ENCODE measurements at places on chromosomes 2 and 18.

DNA sequence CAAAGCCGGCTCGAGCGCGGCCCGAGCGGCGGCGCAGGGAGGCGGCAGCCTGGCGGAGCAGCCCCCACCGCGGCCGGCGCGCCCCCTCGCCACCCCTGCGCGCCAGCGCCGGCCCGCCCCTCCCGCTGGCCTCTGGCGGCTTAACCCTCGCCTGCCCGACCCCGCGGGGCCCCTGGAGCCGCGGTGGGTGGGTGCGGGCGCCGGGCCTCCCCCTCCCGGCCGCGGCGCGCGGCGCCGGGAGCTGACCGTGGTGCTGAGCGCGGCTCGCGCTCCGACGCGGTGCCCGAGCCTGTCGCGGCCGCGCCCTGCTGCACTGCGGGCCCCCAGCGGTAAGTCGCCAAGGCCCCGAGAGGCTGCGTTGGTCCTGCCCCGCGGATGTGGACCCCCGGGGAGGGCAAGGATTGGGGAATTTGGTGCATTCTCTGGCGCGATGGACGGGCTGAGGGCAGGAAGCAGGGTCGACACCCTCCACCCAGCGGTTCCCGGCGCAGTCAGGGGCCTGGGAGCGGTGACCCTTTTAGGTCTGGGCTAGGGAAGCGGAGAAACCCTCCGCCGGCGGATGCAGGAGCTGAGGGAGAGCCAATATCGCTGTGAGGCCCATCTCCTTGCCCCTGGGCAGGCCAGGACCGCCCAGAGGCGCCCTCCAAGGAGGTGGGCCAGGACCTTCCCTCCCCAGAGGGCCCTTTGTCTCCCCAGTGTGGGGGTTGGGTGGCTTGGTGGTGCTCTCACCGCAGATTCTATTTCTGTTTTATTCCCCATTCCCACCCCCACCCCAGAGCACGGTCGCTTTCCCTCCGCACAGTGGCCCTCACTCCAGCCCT lies 923 bp downstream of the AMER3 start:
- no peak for DNase-seq

GRCh38 chr2:231883468-231883881 lies 42.7 kb downstream of the NPPC start:
- DNase-seq, result no peak

DNA sequence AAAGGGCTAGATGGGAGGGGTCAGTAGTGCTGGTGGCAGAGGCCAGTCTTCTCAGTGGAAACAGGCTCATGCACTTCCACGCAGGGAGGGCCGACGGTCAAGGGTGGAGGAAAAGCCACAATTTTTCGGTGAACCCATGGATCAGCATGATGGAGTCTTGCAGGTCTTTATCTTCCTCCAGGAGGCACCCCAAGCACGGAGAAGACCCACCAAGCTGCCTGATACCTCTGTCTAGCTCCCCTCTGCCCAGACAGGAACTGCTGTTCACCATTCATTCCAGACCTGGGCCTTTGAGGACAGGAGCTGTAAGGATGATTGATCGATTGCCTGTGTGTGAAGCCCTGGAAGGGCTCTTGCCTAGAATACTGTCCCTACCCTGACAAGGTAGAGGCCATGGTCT lies 2.8 kb upstream of the LRRFIP1 start:
- no peak for DNase-seq

DNA sequence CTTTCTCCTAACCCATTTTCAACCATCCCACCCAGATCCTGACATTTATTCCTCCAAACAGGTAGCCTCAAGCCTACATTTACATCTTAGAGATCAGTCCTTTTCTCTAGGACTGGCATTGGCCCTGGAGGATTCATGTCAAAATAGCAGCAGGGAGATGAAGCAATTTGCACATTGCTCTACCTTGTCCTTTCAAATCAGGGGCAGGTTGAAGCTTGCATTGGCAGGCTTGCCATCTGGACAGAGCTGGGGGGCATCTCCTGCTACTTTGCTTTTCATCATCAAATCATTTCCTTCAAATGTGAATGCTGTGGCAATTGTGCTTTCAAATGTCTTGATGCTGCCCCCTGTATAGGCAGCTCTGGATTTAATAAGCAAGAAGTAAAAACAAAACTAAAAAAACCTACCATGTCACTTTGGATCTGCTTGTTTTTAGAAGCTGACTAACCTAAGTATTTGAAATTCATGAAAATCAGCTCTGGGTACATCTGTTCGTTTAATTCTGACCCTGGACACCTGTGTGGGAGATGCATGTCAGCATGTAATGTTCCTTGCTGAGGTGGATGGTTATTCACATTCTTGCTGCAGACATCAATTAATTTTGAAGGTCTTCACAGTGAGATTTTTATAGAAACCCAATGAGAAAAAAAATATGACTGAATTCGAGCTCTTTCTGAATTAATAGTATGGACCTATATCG lies 47.9 kb downstream of the KIF5C start:
- no peak for DNase-seq

DNA sequence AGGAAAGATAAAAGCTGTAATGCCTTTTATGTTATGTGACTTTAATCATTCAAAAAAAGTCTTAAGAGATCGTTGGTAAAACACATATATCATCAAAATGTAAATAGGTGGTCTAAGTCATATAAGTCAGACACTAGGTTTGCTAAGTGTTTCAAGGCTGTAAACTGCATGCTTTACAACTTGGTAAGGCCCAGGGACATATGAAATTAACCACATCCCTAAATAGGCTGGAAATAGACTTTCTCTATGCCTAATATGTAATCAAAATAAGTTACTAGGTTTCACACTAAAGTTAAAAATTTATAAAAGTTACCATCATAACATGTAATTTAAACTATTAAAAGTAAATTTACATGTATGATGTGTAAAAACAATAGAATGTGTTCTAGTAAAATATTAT lies 946.3 kb upstream of the LRATD1 start:
- no peak for DNase-seq

- no peak for DNase-seq
Measured at GRCh38 chr18:21386523-21387240, 144.7 kb downstream of the GREB1L start.

GRCh38 chr2:219844401-219845091 lies 217.1 kb downstream of the SLC4A3 start:
- no peak for DNase-seq

- DNase-seq, result no peak
Measured at GRCh38 chr2:37569986-37570679, 101.3 kb downstream of the CDC42EP3 start.

GRCh38 chr2:232659359-232659758 lies 26.0 kb downstream of the EFHD1 start:
- no peak for DNase-seq

DNA sequence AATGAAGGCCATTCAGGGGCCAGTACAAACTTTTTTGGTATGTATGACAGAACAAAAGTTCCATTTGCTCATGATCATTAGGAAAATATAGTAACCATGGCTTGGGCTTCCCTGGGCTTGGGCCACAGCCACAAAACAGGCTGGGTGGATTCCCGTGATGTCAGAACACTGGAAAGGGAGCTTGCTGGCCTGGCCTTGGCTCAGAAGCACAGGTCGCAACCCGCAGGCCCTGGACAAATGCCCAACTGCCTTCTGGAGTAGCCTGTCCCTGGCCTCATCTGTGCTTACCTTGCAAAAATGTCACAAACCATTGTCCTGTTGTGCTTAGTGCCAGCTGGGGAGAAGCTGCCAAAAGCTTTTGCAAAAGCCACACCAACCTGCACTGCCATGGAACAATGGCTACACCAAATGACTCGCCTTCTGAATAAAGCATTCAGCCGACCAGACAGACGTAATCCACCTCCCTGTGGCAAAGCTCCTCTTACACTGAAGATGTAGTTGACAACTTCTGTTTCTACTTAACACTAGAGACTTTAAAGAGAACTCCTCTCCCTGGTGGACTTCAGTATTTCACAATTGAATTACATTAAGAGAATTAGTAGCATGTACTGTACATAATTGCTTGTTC lies 125.5 kb downstream of the ANKRD44 start:
- DNase-seq, result no peak

GRCh38 chr2:120396861-120397811 lies 51.2 kb downstream of the INHBB start:
- peak; percentile 59 for DNase-seq

GRCh38 chr18:853471-853870 lies 41.4 kb upstream of the YES1 start:
- DNase-seq, result no peak

GRCh38 chr2:187409682-187410081 lies 38.4 kb downstream of the CALCRL start:
- no peak for DNase-seq

DNA sequence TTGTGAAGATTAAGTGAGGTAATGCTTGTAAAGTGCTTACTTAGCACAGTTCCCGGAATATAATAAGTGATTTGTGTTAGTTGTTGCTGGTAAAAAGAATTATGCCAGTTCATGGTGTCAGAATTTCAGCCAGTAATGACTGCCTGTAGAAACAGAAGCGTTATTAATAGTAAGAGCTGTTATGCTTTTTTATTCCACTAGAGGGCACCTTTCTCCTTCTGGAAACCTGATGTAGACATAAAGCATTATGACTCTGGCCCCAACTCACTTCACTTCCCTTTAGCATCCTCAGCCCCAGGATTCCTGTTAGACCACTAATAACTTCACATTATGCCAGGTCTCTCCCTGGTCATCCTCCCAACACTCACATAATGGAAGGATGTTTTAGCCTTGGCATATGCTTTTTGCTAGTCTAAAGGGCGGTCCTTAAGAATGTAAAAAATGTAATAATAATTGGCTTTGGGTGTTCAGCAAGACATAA lies 34.9 kb downstream of the C18orf54 start:
- DNase-seq, result no peak

GRCh38 chr2:48504647-48505327 lies 25.2 kb upstream of the STON1 start:
- no peak for DNase-seq

DNA sequence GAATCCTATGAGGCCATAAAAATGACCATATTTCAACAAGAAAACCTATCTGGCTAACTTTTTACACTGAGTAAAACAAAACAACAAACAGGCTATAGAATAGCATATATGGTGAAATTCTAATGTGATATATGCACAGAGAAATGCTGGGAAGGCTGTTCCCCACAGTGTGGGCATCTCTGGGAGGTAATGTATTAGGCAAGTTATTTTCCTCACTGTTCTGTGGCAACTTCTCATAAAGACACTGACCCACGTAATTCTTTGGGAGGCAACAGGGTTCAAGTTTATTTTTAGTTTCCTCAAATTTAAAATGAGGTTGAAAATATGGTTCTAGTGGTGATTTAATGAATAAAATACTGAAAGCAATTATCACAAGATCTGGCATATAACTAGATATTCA lies 46.7 kb downstream of the RNU4ATAC start:
- no peak for DNase-seq

GRCh38 chr2:230412846-230413245 lies 3.2 kb upstream of the SP100 start:
- DNase-seq, result no peak

- DNase-seq, result peak; percentile 37
Measured at GRCh38 chr18:77116201-77117080, 16.1 kb downstream of the MBP start.

DNA sequence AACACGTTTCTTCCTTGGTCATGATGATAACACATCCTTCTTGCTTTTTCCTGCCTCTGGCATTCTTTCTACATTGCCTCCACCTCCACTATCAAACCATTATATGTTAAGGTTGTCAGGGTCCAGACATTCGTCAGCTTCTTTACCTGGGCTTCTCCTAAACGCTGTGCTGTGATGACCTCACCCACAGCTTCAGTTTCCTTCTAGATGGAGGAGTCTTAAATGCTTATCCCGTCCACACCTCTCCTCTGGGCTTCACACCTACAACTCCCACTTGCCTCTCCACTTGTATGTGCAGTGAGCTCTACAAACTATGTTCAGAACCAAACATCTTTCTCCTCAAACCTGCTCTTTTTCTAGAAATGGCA lies 666 bp upstream of the STAT1 start:
- DNase-seq, result no peak

DNA sequence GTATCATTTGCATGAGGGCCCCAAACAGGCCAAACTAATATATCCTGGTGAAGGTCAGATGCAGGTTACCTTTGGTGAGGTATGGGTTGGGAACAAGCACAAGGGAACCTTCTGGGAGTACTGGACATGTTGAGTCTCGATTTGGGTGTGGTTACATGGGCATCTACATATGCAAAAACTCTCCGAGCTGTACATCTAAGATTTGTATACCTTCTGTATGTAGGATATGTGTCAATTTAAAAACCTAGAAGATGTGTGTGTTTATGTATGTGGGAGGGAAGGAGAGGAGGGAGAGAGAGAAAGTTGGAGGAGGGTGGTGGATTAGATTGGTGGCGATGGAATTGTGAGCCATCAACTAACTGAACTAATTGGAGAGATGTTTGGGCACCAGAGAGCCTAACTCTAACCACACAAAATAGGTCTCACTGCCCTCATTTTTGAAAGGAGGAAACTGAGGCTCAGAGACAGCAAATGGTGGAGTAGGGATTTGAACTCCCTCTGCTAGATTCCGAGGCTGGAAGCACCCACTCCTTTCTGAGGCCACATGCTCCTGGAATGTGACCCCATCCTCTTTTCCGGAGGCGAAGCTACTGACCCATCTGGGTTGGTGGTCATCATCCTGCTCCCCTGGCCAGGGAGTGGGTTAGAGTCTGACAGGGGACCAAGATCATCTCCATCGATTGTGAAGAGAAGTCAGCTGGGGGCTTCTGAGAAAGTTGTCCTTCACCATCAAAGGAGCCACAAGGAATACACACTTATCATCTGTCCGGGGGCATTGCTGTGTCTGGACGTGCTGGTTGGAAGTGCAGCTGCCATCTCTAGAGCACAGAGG lies 107.3 kb upstream of the MYCN start:
- DNase-seq, result peak; percentile 20

DNA sequence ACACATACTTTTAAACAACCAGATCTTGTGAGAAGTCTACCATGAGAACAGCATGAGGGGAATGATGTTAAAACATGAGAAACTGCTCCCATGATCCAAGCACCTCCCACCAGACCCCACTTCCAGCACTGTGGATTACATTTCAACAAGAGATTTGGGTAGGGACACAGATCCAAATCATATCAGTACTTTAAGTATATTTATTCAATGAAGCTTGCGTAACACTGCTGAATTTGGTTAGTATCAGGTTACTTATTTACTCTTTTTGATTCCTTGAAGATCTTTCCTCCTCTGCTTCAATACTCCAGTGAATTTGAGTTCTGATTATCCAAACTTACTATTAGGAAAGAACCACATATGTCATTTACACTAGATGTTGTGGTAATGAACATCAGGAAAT lies 418.6 kb downstream of the PIK3C3 start:
- DNase-seq, result no peak

- DNase-seq, result no peak
Measured at GRCh38 chr2:36677996-36678605, 18.4 kb upstream of the VIT start.

All from left forelimb (tissue), 1 donor.